ENCODE measurements at places on chromosomes 5 and 9.

- DNase-seq, result no peak
Observed at GRCh38 chr9:81915801-81916505, 12.3 kb upstream of the SPATA31D4 start.

DNA sequence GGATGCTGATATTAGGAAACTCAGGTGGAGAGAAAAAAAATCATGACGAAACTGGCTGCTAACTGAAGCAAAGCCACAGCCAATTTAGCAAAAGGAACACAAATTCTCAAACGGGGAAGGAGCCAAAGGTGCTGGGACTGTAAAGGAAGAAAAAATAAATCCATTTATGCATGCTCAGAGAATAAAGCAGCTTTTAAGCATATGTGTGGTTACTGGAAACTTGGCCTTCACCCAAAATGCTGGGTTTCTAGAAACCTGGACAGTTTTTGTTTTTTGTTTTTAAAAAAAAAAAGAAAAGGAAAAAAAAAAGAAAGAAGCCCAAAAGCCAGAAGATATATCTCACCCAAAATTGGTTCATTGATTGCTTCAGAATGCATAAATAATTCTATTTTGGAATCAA lies 8.0 kb downstream of the WHRN start:
- DNase-seq, result peak; percentile 0

DNA sequence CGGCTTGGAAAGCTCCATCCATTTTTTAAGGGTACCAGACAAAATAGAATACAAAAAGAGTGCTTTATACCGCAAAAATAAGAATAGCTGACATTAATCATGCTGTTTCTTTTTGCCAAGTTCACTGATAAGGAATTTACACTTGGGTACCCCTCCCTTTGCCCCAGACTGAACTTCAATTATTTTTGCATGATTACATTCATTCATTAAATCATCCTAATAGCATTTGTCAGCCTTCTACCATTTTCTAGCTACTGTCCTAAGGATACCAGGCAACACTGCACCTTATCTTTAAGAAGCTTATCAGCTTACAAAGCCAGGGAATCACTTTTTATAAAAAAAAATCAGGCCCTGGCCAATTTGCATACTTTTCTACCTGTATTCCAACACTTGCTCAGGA lies 48.4 kb downstream of the YIPF5 start:
- no peak for DNase-seq

DNA sequence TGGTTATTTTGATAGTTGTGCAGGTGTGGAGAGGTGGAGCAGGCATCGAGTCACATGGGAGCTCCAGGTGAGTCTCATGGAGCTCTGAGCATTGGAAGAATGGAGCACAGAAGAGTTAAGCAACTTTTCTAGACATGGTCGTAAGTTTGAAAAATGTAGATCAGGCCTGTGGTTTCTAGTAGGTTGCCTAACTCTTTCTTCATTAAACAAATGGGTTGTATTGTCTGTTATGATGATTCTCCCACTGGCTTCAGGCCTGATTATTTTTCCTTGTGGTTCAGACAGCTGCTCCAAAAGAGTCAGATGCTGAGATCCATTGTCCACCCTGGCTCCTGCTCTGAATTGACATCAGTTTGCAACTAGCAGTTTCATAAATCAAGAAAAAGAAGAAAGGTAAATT lies 80.3 kb upstream of the RPS23 start:
- no peak for DNase-seq

All from H7 (cell line).